Upper lobe of right lung (tissue), 1 donor: ENCODE measurements at places on chromosomes 7 and 10. TPM values are rescaled to one million over a fixed set of nuclear protein-coding genes. Genes with fewer than 3 reads are reported as not detected.

DNA sequence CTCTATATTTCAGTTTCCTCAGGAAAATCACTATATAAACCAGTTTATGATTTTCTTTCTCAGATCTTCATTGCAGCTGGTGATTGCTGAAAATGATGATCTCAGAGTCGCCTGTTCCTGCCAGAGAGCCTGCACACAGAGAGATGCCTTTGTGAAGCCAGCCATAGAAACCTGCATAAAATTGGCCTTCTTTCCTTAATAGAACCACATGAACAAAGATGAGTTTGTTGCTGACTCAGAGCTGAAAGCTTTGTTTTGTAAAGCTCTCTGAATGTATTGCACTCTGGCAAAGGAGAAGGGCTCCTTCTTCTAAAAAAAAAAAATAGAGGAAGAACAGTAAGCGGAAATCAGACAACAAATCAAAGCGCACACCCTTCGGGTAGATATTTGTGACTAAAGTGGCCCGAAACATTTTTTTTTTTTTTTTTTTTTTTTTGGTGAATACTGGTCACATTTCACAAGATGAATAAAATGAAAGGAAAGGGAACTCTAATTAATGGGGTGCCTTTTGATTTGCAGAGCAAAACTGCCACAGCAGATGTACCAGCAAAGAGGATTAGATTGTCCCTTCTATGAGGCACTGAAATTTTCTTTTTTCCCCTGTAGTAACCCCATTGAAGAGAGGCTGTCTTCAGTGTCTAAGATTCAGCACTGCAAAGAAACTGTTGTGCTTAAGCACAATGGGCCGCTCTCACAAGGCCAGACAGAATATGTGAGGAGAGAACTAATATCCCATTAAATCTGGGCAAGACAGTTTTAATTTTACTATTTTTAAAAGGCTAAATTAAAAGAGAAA lies 75.1 kb upstream of the PTPRZ1 start:
- no peaks in the 10 kb centered on the region for H3K27me3 ChIP-seq
- no peak overlapping the region for H3K27ac ChIP-seq
- H3K4me1 ChIP-seq: no peaks in the 10 kb centered on the region

DNA sequence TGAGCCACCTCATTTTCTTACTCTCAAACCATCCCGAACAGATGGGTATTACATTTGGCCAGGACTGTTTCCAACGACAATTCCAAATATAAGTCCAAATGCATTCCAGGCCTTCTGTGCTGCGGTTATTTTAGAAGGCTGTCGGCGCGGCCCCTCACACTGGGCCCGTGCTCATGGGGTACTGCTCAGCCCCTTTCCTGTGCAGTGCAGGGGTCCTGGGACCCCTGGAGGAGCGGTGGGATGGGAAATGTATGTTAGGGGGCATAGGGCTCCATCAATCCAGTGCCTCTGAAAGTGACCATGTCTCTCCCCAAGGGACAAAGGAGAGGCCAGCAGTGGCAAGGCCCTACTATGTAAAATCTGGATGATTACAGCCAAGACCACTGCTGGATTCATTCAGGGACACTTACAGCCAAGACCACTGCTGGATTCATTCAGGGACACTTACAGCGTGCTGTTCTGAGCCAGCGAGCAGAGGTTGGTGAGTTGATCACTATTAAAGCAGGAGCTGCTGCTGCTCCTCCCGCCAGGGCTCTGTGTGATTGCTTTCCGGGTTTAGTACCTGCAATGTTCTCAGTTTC lies 66.3 kb downstream of the CHST15 start:
- H3K4me1 ChIP-seq: peaks cover 27% of the 10 kb centered on the region
- H3K27ac ChIP-seq: peak overlapping the region; percentile 36
- no peaks in the 10 kb centered on the region for H3K27me3 ChIP-seq
- H3K4me3 ChIP-seq: no peak overlapping the region
- DNase-seq: no peak

- H3K36me3 ChIP-seq: peaks cover 12% of the 10 kb centered on the region
- no peaks in the 10 kb centered on the region for H3K27me3 ChIP-seq
- H3K27ac ChIP-seq: no peak overlapping the region
- peaks cover 13% of the 10 kb centered on the region for H3K4me1 ChIP-seq
- DNase-seq: no peak
Observed at GRCh38 chr10:74991435-74991834, 120.0 kb upstream of the SAMD8 start.

DNA sequence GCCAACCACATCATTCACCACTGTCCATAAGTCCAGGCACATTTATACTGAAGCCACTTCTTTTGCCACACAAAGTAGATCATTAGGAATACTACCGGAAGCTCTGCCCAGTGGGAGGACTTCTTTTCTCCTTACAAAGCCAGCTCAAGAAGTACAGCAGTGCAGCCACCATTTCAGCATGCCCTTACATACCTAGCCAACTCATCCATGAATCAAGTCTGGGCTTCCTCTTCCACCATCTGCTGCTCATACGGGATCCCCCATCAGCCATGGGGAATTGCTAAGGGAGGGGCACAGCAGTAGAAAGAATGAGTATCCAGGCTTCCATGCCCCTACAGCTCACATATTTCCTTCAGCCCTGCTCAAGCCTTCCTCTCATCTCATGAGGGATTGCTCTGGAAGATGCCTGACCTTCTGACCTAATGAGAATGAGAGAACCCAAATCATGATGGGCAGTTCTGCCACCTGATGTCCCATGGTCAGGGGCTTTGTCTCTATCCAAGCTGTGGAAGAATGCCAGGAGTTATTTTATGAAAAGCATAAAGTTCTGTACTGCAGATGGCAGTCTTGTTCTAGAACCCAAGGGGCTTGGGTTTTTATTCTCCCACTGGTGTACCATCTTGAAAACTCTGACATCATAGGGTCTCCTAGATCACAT lies 39.5 kb downstream of the ACSM6 start:
- no peak overlapping the region for H3K27ac ChIP-seq
- no peaks in the 10 kb centered on the region for H3K4me1 ChIP-seq
- H3K4me3 ChIP-seq: no peak overlapping the region
- peaks cover 54% of the 10 kb centered on the region for H3K36me3 ChIP-seq
- DNase-seq: no peak

DNA sequence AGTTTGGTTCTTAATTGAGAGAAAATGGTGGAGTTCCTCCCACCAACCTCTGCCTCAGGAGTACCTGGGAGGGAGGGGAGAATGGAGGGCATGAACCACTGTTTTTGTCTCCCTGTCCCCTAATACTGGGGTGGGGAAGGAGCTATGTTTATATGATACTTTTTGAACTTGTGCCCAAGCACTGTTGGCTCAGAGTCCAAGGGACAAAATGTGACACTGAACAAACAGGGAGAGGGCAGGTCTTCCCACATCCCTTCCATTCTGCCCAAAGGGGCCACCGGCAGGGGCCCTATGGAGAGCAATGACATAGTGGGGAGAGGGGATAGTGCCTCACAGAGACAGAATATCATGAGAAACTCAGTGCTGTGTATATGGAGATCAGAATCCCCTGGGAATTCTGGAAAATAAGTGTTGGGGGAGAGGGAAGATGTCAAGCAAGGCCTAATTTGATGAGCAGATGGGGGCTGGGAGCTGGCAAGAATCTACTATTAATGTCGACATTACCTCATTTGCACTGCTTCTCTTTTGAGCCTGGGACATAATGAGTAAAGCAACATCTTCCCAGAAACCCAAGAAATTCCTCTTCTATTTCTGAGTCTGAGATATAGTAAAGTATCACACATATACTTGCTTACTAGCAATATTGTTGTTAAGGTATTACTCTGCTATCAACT lies 180.6 kb downstream of the CYP26A1 start:
- no peaks in the 10 kb centered on the region for H3K27me3 ChIP-seq
- no peaks in the 10 kb centered on the region for H3K4me1 ChIP-seq
- no peak overlapping the region for H3K4me3 ChIP-seq
- no peak for DNase-seq

GRCh38 chr10:21675157-21675796 lies 141.2 kb downstream of the MLLT10 start:
- no peak overlapping the region for H3K27ac ChIP-seq
- H3K36me3 ChIP-seq: peaks cover 9% of the 10 kb centered on the region
- no peak overlapping the region for H3K4me3 ChIP-seq
- no peaks in the 10 kb centered on the region for H3K4me1 ChIP-seq
- no peak for DNase-seq

DNA sequence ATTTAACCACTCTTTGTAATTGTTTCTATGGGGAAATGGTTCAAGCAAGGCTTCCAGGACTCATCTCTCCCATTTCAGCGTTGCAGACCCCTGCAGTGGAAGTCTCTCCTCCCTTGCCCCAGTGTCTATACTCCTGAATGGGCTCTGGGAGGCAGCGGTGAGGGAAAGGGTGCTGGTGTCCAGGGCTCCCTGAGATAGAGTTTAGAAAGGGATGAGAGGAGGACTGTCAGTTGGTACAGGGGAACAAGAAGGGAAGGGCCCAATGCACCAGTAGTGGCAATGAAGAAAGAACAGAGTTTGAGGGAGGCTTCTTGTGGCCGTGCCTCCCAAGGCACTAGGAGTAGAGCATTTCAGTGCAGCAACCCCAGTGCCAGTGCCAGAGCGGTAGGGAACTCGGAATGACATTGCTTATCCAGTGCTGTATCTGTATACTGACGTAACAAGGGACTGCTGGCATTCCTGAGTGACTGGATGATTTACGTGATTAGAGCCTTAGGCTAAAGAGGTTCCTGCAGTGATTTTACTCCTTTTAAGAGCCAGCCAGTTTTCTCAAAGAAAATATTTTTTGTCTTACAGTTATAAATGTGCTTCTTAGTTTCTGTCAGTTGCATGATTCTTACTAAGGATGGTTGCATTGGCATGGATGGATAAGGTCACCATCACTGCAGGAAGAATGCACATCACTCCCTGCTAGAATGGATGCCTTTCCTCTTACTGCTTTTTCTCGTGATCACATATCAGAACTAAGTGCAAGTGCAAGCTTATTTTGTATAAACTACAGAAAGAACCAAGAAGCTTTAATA lies 28.0 kb downstream of the PRPF18 start:
- H3K4me1 ChIP-seq: no peaks in the 10 kb centered on the region
- DNase-seq: no peak
- peaks cover 89% of the 10 kb centered on the region for H3K36me3 ChIP-seq

DNA sequence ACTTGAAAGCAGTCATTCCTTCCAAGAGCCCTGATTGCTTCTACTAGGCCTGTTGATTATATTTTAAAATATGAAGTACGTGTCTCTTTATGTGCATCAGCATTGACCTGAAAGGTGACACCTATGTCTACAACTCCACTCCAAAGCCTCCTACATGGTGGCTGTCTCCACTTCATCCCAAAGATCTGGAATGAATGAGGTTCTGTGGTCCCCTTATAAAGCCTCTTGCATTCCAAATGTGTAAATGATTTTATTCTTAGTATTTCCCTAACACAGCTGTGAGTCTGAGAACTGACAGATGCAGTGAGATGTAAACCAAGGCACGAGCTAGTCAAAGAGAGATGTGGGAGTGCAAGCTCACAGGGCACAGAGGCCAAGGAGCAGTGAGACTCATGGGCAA lies 176.0 kb upstream of the SVIL start:
- no peaks in the 10 kb centered on the region for H3K27me3 ChIP-seq
- no peaks in the 10 kb centered on the region for H3K36me3 ChIP-seq
- peaks cover 8% of the 10 kb centered on the region for H3K4me1 ChIP-seq
- no peak overlapping the region for H3K27ac ChIP-seq

DNA sequence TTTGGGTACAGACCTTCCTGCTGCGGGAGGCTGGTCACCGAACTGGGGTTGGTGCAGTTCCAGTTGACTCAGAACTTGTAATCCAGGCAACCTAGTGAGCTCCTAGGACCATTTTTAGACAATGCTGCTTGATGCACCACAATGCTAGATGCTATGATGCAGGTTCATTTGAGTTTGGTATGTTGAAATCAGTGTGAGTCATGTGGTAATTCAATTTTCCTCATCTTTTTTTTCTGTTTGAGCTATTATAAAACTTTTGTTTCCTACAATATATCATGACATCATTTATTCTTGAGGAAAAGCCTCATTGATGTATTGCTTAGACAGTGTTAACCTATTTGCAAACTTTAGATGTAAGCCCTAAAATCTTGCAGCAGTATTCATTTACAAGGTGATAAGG lies 40.9 kb upstream of the MTPN start:
- DNase-seq: no peak
- H3K27me3 ChIP-seq: no peaks in the 10 kb centered on the region
- H3K4me3 ChIP-seq: no peak overlapping the region
- no peaks in the 10 kb centered on the region for H3K4me1 ChIP-seq
- no peaks in the 10 kb centered on the region for H3K36me3 ChIP-seq
- H3K27ac ChIP-seq: no peak overlapping the region

DNA sequence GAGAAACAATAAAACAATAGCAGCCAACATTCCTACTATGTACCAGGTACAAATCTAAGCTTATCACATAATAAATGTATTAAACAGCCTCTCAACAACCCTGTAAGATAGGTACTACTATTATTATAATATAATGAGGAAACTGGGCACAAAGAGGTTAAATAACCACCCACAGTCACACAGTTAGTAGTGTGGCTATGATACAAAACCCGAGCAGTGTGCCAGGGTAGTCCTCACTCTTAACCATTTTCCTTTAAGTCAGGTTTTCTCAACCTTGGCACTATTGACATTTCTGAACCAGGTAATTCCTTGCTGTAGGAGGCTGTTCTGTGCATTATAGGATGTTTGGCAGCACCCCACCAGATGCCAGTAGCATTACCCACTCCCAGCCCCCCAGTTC lies 48.8 kb downstream of the DNAJC1 start:
- no peaks in the 10 kb centered on the region for H3K4me1 ChIP-seq
- H3K27me3 ChIP-seq: no peaks in the 10 kb centered on the region
- H3K4me3 ChIP-seq: no peak overlapping the region
- H3K36me3 ChIP-seq: no peaks in the 10 kb centered on the region
- no peak overlapping the region for H3K27ac ChIP-seq
- no peak for DNase-seq

DNA sequence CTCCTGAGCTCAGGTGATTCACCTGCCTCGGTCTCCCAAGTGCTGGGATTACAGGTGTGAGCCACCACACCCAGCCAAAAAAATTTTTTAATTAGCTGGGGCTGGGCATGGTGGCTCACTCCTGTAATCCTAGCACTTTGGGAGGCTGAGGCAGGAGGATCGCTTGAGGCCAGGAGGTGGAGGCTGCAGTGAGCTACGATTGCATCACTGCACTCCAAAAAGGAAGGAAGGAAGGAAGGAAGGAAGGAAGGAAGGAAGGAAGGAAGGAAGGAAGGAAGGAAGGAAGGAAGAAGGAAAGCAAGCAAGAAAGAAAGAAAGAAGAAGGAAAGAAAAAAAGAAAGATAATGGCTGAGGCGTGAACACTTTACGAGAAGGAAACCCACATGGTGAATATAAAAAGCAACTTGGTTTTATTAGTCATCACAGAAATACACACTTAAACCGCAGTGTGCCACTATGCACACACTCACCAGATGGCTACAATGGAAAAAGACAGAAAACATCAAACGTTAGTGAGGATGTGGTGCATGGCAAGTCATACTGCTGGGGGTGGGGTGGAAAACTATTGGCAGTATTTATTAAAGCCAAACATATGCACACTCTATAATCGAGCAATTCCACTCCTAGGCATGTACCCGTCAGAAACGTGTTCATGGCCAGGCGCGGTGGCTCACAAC lies 4.4 kb upstream of the CCL26 start:
- H3K27ac ChIP-seq: no peak overlapping the region
- DNase-seq: no peak
- no peaks in the 10 kb centered on the region for H3K36me3 ChIP-seq
- H3K27me3 ChIP-seq: no peaks in the 10 kb centered on the region
- H3K4me3 ChIP-seq: no peak overlapping the region

Gene ZFAND4
- 18.7 TPM for total RNA-seq

Gene TMEM139
- 25.1 TPM for total RNA-seq

Gene NUTM2E
- not detected for total RNA-seq

Gene LIPM
- not detected for total RNA-seq

Gene PTPN20
- total RNA-seq: 2.6 TPM

Gene WASHC2A
- total RNA-seq: 53.6 TPM

Gene ZNF804B
- total RNA-seq: not detected

Gene FFAR4
- total RNA-seq: 4.9 TPM

Gene PNLIPRP1
- total RNA-seq: not detected
